Activated gamma-delta T cell treated with anti-CD3 and anti-CD28 coated beads, Interleukin-2, amount 50 U/mL, for 16 hours (primary cell): ENCODE measurements at places on chromosomes 2 and 18.

GRCh38 chr18:53142005-53142404 is 802.0 kb downstream of the DCC start:
- no peak for DNase-seq

- DNase-seq: no peak
Measured at GRCh38 chr2:240962300-240963064, 35.9 kb upstream of the SNED1 start.

- DNase-seq: no peak
Measured at GRCh38 chr18:49100226-49100968, 149.6 kb upstream of the SMAD7 start.

GRCh38 chr2:102317715-102318114 is 6.4 kb downstream of the IL1RL1 start:
- DNase-seq: no peak

DNA sequence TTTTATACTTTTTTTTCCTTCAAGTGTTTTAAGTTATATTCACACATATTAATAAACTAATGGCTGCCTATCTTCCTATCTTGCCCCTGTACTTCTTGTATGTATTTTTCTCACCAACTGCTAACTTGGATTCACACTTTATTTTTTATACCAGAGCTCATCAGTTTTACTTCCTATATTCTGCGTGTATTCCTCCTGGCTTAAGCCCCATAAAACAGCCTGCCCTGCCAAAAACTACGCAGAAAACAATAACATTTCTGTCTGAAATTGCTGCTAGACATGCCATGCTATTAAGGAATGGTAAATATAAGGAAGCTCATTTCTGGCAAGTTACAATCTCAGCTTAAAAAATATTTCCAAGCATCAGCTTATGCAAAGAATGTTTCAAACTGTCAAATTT is 172.3 kb downstream of the UBE2E3 start:
- no peak for DNase-seq

- DNase-seq: no peak
Measured at GRCh38 chr2:79936715-79937114, 367.8 kb downstream of the LRRTM1 start.

- DNase-seq: no peak
Measured at GRCh38 chr18:75086494-75087034, 122.4 kb downstream of the PTGR3 start.

DNA sequence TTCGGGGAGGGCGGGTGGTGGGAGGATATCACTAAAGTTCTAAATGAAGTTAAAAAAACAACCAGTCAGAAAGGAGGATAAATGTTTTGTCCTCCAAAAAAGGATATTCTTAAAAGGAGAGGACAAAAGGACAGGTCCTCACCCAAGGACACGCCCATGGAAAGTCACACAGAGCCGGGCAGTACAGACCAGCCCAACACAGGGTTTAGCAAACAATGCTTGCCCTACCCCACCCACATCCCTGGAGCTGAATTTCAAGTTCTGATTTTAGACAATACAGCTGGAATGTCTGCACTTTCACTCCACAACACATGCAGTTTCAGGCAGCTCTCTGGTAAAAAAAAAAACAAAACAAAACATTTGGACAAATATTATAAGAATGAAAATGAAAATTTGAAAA is 67.9 kb downstream of the SLC9A4 start:
- DNase-seq: no peak

DNA sequence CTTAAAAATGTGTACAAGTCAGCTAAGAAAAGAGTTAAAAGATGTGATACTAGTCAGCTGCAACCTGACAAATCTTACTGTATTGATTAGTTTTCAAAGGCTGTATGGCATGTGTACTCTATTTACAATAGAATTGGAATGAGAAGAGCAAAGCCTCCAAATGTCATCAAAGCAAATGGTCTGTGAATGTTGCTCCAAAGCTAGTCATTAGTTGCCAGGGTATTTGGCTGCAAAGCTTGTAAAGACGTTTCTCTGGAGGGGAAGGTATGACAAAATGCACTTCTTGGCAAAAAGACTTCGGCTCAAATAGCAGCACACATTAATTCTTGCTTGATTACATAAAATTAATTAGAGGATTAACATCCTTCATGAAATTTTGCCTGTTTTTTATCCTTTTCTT is 59.3 kb downstream of the ETAA1 start:
- DNase-seq: no peak

DNA sequence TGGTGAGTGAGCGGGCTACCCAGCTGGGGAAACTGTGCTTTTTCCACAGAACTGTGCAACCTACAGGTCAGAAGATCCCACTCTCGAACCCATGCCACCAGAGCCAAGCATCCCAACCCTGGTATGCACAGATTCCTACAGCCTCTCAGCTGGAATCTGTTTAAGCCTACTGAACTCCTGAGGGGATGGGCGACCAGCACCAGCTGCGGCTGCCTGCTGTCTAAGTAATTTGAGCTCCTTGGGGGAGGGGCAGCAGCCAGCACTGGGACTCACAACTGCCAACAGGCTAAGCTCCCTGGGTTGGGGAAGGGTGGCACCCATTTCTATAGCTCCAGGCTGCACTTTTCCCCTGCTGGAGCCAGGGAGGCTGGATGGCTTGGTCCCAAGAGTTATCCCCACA is 11.8 kb downstream of the CYP27C1 start:
- DNase-seq: no peak

GRCh38 chr2:43321446-43321845 is 95.0 kb upstream of the ZFP36L2 start:
- no peak for DNase-seq
